ENCODE measurements at places on chromosomes 3 and 15. TPM values are rescaled to one million over a fixed set of nuclear protein-coding genes. Genes with fewer than 3 reads are reported as not detected.

Gene POC1A
- total RNA-seq, result 1.1 TPM

Gene CYP1A1
- 8.3 TPM for total RNA-seq

Gene ZFAND6
- 151 TPM for total RNA-seq

Gene GOLGA6D
- total RNA-seq, result not detected

Gene DLEC1
- 1.4 TPM for total RNA-seq

Gene PLXNA1
- 21.7 TPM for total RNA-seq

Gene PAK6
- not detected for total RNA-seq

Gene ABI3BP
- 95.2 TPM for total RNA-seq

Gene CLDN16
- total RNA-seq, result not detected

Gene ANKDD1A
- 18.5 TPM for total RNA-seq

Gene INKA1
- total RNA-seq, result 9.9 TPM

Gene CEP97
- 5.5 TPM for total RNA-seq

Gene ANKRD63
- total RNA-seq, result not detected

Gene HACD2
- total RNA-seq, result 35.8 TPM

Gene CERS3
- not detected for total RNA-seq

Gene A4GNT
- total RNA-seq, result not detected
